Upper lobe of right lung (tissue), 1 donor: ENCODE measurements at places on chromosomes 4 and X. TPM values are rescaled to one million over a fixed set of nuclear protein-coding genes. Genes with fewer than 3 reads are reported as not detected.

The LPAR4 gene
- total RNA-seq: not detected

The GLOD5 gene
- total RNA-seq: 2.6 TPM

The RAB33A gene
- total RNA-seq: 0.75 TPM

The LUZP4 gene
- not detected for total RNA-seq

The DNAAF6 gene
- not detected for total RNA-seq

The MAP7D2 gene
- 0.26 TPM for total RNA-seq

DNA sequence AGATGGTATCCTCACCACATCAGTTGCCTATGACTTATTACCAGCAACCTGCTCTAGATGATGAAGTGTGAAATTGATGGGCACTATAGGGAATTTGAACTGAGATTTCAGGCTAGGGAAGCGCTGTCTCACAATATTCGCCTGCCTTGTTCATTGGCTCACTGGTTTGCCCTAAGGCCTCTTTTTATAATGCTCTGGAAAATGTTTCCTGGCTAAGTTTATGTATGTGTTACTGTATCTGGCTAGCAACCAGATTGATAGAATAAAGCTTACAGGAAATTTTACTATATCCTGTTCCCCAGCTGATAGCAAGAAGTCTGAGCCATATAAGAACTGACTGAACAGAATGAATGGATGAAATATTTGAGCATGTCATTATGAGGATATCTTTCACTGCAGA, 71.6 kb downstream of the GSTCD start:
- no peaks in the 10 kb centered on the region for H3K4me1 ChIP-seq
- no peak overlapping the region for H3K27ac ChIP-seq
- H3K36me3 ChIP-seq: no peaks in the 10 kb centered on the region
- no peak for DNase-seq

DNA sequence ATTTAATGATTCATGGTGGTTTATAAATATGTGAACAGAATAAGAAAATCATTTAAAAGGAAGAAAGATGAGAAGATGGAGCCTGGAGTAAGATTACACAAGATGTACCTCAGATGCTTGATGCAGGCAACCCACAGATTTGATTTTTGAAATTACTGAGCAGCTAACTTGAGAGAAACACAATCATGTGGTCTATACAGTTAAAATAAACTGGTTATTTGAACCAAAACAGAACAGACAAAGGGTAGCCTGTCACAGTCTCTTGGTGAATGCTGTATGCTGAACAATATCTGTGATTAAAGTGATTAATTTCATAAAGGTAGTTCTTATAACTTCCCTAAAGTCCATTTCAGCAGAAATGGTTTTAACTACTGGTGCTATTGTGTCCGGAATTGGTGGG, 4.2 kb downstream of the PI4K2B start:
- no peak overlapping the region for H3K27ac ChIP-seq
- no peaks in the 10 kb centered on the region for H3K27me3 ChIP-seq
- no peak overlapping the region for H3K4me3 ChIP-seq
- no peak for DNase-seq

GRCh38 chr4:52822972-52823701, 39.0 kb upstream of the RASL11B start:
- H3K4me1 ChIP-seq: no peaks in the 10 kb centered on the region
- no peak for DNase-seq
- H3K27ac ChIP-seq: no peak overlapping the region
- no peaks in the 10 kb centered on the region for H3K36me3 ChIP-seq
- H3K27me3 ChIP-seq: no peaks in the 10 kb centered on the region

DNA sequence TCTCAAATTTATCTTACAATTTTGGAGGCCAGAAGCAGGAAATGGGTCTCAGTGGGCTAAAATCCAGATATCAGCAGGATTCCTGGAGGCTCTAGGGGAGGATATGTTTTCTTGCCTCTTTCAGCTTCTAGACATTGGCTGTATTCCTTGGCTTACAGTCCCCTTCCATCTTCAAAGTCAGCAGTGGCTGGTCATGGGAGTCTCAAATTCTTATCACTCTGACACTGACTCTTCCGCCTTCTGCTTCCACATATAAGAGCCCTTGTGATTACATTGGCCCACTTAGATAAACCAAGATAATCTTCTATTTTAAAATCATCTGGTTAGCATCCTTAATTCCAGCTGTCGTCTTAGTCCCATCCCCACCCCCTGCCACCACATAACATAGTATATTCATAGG, 113.0 kb downstream of the PCDH7 start:
- DNase-seq: no peak
- no peaks in the 10 kb centered on the region for H3K36me3 ChIP-seq
- no peaks in the 10 kb centered on the region for H3K4me1 ChIP-seq
- H3K4me3 ChIP-seq: no peak overlapping the region
- H3K27me3 ChIP-seq: no peaks in the 10 kb centered on the region

- H3K4me3 ChIP-seq: no peak overlapping the region
- H3K27ac ChIP-seq: no peak overlapping the region
- peaks cover 11% of the 10 kb centered on the region for H3K4me1 ChIP-seq
- no peaks in the 10 kb centered on the region for H3K36me3 ChIP-seq
- peak; percentile 22 for DNase-seq
These were observed 22.8 kb upstream of the NAT8L start for GRCh38 chr4:2036327-2036726.

DNA sequence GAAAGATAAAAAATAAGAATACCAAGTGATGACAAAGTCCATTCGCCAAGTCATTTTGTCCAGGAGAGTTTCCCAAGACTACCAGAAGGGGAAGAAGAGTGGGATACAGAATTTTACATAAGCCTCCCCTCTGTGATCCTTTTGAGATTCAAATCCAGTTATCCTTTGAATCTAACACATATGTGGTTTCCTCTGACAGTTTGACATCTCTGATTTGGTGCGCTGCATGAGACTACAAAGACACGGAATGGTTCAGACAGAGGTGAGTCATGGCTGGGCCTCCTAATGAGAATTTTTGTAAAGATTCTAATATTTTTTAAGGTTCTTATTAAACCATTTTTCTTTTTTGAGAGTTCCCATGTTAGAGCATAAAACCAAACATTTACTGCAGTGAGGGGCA, 38.3 kb downstream of the SLC10A6 start:
- H3K4me1 ChIP-seq: no peaks in the 10 kb centered on the region
- no peaks in the 10 kb centered on the region for H3K27me3 ChIP-seq
- H3K36me3 ChIP-seq: peaks cover 46% of the 10 kb centered on the region
- H3K4me3 ChIP-seq: no peak overlapping the region
- no peak overlapping the region for H3K27ac ChIP-seq
- no peak for DNase-seq

DNA sequence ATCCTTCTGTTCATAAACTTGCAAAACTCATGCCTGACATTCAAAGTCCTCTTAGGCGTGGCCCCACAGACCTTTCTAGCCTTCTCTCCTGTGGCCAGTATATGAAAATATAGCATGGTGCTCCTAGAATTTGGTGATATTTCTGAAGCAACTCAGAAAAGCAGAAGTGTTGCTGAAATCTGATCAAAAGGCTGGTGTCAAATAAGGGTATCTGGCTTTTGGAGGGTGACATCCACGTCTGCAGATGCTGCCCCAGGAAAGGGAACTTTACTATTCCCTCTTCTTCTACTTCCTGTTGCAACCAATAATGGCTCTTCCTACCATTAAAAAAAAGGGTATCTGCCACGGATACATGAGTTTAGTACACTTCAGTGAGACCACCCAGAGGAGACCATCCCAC, 83.9 kb upstream of the RPS6KA3 start:
- no peak overlapping the region for H3K27ac ChIP-seq
- no peak overlapping the region for H3K4me3 ChIP-seq
- H3K36me3 ChIP-seq: no peaks in the 10 kb centered on the region
- H3K4me1 ChIP-seq: no peaks in the 10 kb centered on the region

- DNase-seq: no peak
- H3K36me3 ChIP-seq: no peaks in the 10 kb centered on the region
- no peaks in the 10 kb centered on the region for H3K27me3 ChIP-seq
- H3K4me3 ChIP-seq: no peak overlapping the region
- H3K27ac ChIP-seq: no peak overlapping the region
These were observed 39.3 kb upstream of the NHSL2 start for GRCh38 chrX:71871367-71871766.

- no peak overlapping the region for H3K27ac ChIP-seq
- H3K4me1 ChIP-seq: no peaks in the 10 kb centered on the region
- no peak for DNase-seq
- no peaks in the 10 kb centered on the region for H3K27me3 ChIP-seq
- H3K4me3 ChIP-seq: no peak overlapping the region
These were observed 50.9 kb downstream of the MFAP3L start for GRCh38 chr4:169975131-169975837.

DNA sequence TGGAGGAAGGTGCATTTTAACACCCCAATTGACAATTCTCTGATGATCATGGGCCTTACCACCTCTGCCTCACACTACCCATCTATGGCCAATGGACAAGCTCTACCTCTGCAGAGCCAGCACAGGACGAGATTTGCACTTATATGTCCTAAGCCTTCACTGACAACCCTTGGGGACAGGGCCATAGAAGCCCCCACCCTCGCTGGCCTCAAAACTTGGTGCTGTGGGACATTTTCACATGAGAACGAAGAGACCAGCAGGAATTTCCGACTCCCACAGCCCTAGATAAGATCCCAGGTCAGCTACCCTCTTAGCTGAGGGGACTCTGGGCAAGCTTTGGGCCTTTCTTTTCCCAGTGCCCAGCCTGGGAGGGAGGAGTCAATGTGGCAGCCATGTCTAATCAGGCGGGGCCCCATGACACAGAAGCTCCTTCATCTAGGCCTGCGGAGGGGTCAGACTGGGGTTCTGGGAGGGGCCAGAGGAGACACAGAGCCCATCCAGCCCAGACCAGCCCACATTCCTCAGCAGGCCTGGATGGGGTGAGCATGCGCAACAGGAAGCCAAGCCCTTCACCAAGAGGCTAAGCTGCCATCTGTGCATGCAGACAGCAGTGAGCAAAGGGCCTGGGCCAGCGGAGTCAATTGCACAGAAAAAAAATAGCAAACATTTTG, 12.1 kb downstream of the PJA1 start:
- H3K4me1 ChIP-seq: no peaks in the 10 kb centered on the region
- H3K27ac ChIP-seq: no peak overlapping the region
- DNase-seq: no peak
- H3K4me3 ChIP-seq: no peak overlapping the region
- no peaks in the 10 kb centered on the region for H3K36me3 ChIP-seq

- H3K27me3 ChIP-seq: no peaks in the 10 kb centered on the region
- no peak for DNase-seq
- H3K4me3 ChIP-seq: no peak overlapping the region
- no peaks in the 10 kb centered on the region for H3K36me3 ChIP-seq
- no peak overlapping the region for H3K27ac ChIP-seq
These were observed 110.4 kb downstream of the IL13RA2 start for GRCh38 chrX:114906984-114907510.

- no peaks in the 10 kb centered on the region for H3K4me1 ChIP-seq
- H3K36me3 ChIP-seq: no peaks in the 10 kb centered on the region
- H3K27me3 ChIP-seq: no peaks in the 10 kb centered on the region
- H3K27ac ChIP-seq: no peak overlapping the region
These were observed 15.7 kb upstream of the DUSP21 start for GRCh38 chrX:44828008-44828605.
